ENCODE measurements at places on chromosomes 7 and 10. TPM values are rescaled to one million over a fixed set of nuclear protein-coding genes. Genes with fewer than 3 reads are reported as not detected.

DNA sequence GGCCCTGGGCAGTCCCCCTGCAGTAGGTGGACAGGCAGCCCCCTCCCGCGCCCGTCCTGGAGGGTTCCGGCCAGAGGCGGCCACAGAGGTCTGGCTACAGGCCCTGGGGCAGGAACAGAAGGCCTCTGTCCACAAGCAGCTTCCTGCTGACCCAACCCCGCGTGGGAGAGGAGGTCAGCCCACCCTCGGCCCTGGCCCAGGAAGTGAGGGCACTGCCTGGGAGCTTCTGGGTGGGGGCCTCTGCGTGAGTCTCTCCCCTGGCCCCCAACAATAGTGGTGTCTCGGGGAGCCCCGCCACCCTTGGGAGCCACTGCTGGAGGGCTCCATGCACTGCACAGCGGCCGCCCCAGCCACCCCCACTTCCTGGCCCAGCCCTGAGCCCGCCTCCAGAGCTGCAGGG lies 4.7 kb downstream of the MICALL2 start:
- DNase-seq = no peak
- no peaks in the 10 kb centered on the region for H3K36me3 ChIP-seq
- H3K4me1 ChIP-seq = peaks cover 35% of the 10 kb centered on the region
- no peak overlapping the region for H3K4me3 ChIP-seq
- H3K27me3 ChIP-seq = no peaks in the 10 kb centered on the region

The GIMAP8 gene
- total RNA-seq = not detected

The TAS2R41 gene
- not detected for total RNA-seq

DNA sequence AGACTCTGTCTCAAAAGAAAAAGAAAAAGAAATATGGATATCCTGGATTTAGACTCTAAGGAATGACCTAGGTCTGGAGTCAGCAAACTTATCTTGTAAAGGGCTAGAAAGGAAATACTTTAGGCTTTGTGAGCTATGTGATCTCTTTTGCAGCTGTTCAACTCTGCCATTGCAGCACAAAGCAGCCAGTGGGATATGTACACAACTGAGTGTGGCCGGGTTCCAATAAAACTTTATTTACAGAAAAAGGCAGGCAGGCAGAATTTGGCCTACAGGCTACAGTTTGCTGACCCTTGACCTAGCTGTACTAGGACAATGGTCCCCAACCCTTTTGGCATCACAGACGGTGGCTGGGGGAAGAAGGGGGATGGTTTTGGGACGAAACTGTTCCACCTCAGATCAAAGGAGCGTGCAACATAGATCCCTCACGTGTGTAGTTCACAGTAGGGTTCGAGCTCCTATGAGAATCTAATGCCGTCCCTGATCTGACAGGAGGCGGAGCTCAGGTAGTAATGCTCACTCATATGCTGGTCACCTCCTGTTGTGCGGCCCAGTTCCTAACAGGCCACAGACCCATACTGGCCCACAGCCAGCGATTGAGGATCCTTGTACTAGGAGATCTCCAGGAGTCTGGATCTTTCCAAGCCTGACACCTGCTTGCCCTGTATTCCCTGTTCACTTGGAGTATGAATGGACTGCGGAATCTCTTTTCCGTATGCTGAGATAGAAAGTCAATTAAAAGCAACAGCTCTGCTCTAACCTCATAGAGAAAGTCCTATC lies 63.0 kb downstream of the CUL1 start:
- no peak for DNase-seq
- H3K36me3 ChIP-seq = peaks cover 10% of the 10 kb centered on the region
- no peaks in the 10 kb centered on the region for H3K4me1 ChIP-seq
- no peaks in the 10 kb centered on the region for H3K27me3 ChIP-seq

DNA sequence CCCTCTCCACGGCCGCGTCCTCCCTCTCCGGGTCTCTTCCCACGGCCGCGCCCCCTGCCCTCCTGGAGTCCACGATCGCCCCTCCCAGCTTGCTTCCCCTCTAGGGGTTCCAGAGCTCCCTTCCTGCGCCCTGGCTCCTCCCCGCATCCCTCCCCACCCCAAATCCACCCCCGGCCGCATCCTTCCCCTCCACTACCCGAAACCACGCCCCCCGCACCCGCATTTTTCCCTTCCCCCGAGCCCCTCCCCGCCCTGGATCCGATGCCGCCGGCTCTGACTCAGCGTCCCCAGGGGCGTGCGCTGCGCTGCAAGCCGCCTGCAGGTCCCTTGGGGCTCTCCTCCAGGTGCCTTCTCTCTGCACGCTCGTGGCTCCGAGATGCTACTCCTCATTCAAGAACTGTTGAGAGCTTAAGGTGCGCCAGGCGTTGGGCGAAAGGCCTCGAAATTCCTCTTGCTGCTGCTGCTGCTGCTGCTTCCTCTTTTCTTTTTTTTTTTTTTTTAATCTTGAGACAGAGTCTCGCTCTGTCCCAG lies 372 bp upstream of the TMEM130 start:
- no peaks in the 10 kb centered on the region for H3K36me3 ChIP-seq
- peak overlapping the region; percentile 46 for H3K4me3 ChIP-seq
- H3K4me1 ChIP-seq = peaks cover 13% of the 10 kb centered on the region
- no peak overlapping the region for H3K27ac ChIP-seq

DNA sequence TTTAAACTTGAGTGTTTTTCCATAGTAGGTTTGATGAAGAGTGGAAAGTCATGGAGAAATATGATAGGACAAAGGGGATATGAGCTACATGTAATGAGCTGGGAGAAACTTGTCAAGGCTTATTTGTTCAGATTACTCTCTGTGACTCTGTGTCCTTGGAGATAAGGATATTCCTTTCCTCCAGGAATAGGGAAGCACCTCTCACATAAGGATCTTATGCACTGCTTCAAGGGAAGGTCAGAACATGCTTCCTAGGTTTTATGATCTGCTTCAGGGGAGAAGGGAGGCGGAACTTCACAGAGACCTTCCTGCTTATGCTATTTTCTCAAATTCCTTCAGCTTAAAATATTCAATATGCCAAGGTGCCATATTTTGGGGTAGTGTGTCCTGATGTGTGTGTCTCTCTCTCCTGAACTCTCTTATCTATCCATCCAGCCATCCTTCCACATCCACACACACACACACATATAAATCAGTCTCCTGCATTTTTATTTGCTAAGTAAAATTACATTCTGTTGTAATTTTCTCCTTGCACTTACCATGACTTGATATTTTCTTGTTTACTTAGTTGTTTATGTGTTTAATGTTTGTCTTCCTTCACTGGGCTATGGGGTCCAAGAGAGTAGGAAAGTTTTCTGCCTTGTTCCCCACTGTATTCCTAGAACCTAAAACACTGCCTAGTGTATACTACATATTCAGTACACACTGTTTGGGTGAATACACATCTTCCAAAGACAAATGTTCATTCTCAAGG lies 26.4 kb downstream of the ARL4A start:
- no peaks in the 10 kb centered on the region for H3K36me3 ChIP-seq
- DNase-seq = no peak
- H3K27ac ChIP-seq = no peak overlapping the region

DNA sequence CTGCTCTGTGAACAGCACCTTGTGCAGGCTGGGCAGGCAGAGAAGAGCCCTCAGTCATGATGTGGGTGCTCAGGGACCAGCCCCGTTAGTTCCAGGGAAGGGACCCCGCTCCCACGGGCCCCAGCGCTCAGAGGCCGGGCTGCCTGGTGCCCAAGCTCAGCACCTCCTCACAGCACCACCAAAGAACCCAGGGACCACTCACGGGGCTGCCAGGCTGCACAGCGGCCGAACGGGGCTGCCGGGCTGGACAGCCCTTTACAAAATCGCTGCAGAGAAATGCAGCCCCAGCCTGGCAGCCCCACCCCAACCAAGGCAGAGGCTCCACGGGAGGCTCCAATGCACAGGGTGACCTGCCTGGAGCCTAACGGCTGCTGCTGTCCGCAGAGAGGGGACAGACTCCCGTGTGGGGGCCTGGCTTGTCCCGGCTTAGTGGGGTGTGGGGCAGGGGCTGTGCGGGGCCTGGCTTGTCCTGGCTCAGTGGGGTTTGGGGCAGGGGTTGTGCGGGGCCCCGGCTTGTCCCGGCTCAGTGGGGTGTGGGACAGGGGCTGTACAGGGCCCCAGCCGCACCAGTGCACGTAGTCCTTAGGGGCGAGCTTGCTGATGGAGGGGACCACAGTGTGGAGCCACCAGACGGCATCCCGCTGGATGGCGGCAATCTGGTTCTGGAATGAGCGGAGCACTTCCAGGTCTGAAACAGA lies 9.2 kb downstream of the INTS1 start:
- H3K27ac ChIP-seq = no peak overlapping the region
- no peak for DNase-seq
- H3K4me1 ChIP-seq = no peaks in the 10 kb centered on the region
- H3K36me3 ChIP-seq = peaks cover 3% of the 10 kb centered on the region
- H3K4me3 ChIP-seq = no peak overlapping the region
- no peaks in the 10 kb centered on the region for H3K27me3 ChIP-seq

- peak; percentile 4 for DNase-seq
- peak overlapping the region; percentile 86 for H3K4me3 ChIP-seq
- peaks cover 6% of the 10 kb centered on the region for H3K4me1 ChIP-seq
- peak overlapping the region; percentile 73 for H3K27ac ChIP-seq
- H3K36me3 ChIP-seq = no peaks in the 10 kb centered on the region
Measured at GRCh38 chr10:45673074-45673648, 589 bp upstream of the ZFAND4 start.

DNA sequence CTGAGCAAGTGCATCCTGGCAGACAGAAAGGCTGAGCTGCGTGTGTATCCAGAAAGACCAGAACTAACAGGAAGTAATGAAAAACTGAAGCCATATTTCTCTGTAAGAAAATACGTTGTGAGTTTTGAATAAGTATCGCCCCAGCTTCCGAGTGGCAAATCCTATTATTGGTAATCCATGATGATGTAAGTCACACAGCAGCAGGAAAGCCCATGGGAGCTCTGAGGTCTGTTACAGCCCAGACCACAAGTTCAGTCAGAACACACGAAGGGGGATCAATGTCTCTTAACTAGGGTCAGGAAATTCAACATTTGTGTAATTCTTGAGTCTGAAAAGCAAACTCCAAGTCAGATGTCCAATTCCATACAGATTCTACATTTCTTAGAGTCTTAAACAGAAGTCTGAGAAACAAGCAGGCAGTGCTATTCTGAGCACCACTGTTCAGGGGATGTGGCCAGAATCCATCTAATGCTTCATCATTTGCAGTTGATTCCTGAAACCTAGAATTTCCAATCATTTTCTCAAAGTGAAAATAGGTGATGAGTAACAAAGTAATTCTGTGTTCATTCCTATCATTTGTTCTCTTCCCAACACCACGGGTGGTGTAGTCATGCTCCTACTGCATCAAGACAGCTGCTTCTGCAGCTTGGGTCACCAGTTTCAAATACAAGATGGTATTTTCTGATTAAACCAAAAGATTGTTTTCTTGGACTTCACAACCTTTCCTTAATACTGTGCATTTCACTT lies at the start of gene LRIT2:
LRIT2 (minus strand) TSS at position 118 of the 747 bp plus-strand sequence; CDS start at position 94, 24 bp downstream.
- no peaks in the 10 kb centered on the region for H3K4me1 ChIP-seq
- DNase-seq = no peak
- no peak within 1 kb of the TSS for H3K4me3 ChIP-seq
- H3K27me3 ChIP-seq = no peaks in the 10 kb centered on the region
- no peak within 1 kb of the TSS for H3K27ac ChIP-seq
- H3K36me3 ChIP-seq = no peaks in the 10 kb centered on the region

The ERVW-1 gene
- total RNA-seq = 0.19 TPM

GRCh38 chr10:33653584-33654367 lies 319.3 kb upstream of the NRP1 start:
- no peak overlapping the region for H3K4me3 ChIP-seq
- H3K4me1 ChIP-seq = no peaks in the 10 kb centered on the region
- no peak overlapping the region for H3K27ac ChIP-seq
- no peaks in the 10 kb centered on the region for H3K27me3 ChIP-seq
- peak; percentile 94 for DNase-seq

- no peaks in the 10 kb centered on the region for H3K27me3 ChIP-seq
- peak; percentile 100 for DNase-seq
- H3K4me1 ChIP-seq = peaks cover 29% of the 10 kb centered on the region
Measured at GRCh38 chr10:5944389-5945189, 32.8 kb downstream of the IL15RA start.

- no peak overlapping the region for H3K27ac ChIP-seq
- H3K27me3 ChIP-seq = no peaks in the 10 kb centered on the region
- H3K36me3 ChIP-seq = no peaks in the 10 kb centered on the region
- peaks cover 17% of the 10 kb centered on the region for H3K4me1 ChIP-seq
- no peak overlapping the region for H3K4me3 ChIP-seq
Measured at GRCh38 chr10:71229726-71230655, 17.6 kb downstream of the UNC5B start.

GRCh38 chr7:12967322-12967721 lies 279.9 kb downstream of the ARL4A start:
- H3K27ac ChIP-seq = no peak overlapping the region
- no peak for DNase-seq
- no peak overlapping the region for H3K4me3 ChIP-seq
- H3K27me3 ChIP-seq = no peaks in the 10 kb centered on the region
- H3K36me3 ChIP-seq = no peaks in the 10 kb centered on the region

GRCh38 chr10:3850999-3851937 lies 66.3 kb upstream of the KLF6 start:
- peak; percentile 93 for DNase-seq
- peak overlapping the region; percentile 97 for H3K27ac ChIP-seq
- peaks cover 38% of the 10 kb centered on the region for H3K4me1 ChIP-seq
- no peaks in the 10 kb centered on the region for H3K36me3 ChIP-seq

The PNLIP gene
- not detected for total RNA-seq

GRCh38 chr10:69897432-69897831 lies 95.7 kb downstream of the COL13A1 start:
- no peaks in the 10 kb centered on the region for H3K36me3 ChIP-seq
- H3K27me3 ChIP-seq = no peaks in the 10 kb centered on the region
- no peak for DNase-seq
- H3K27ac ChIP-seq = no peak overlapping the region
- peaks cover 10% of the 10 kb centered on the region for H3K4me1 ChIP-seq

GRCh38 chr7:81285142-81285871 lies 366.5 kb upstream of the SEMA3C start:
- H3K27me3 ChIP-seq = peaks cover 2% of the 10 kb centered on the region
- H3K27ac ChIP-seq = peak overlapping the region; percentile 72
- H3K36me3 ChIP-seq = no peaks in the 10 kb centered on the region
- peaks cover 13% of the 10 kb centered on the region for H3K4me1 ChIP-seq
- peak; percentile 97 for DNase-seq
- no peak overlapping the region for H3K4me3 ChIP-seq

DNA sequence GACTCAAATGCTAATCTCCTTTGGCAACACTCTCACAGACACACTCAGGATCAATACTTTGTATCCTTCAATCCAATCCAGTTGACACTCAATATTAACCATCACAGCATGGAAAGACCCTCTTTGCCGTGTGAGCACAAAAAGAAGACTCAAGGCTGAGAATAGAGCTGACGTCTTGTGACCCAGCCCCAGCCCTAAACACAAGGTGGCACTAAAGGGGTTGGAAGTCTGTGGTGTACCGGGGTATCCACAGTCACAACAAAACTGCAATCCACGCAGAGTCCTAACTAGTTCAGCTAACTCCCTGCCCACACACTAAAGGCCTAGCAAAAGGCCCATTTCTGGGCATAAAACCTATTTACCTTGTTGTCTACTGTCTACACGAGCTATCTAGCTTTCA lies 200.1 kb downstream of the ACTR3B start:
- H3K36me3 ChIP-seq = no peaks in the 10 kb centered on the region
- DNase-seq = no peak
- no peak overlapping the region for H3K4me3 ChIP-seq
- no peak overlapping the region for H3K27ac ChIP-seq

GRCh38 chr7:34539003-34539402 lies 119.0 kb upstream of the NPSR1 start:
- no peaks in the 10 kb centered on the region for H3K36me3 ChIP-seq
- DNase-seq = no peak
- H3K4me3 ChIP-seq = no peak overlapping the region

Measured in astrocyte (in vitro differentiated cells and primary cell).